ENCODE measurements at places on chromosomes 11 and 22.
A peak's percentile ranks its signal among the peaks of the same experiment; 100 is the strongest.

- no peak for DNase-seq
Observed at GRCh38 chr11:130531061-130531460, 82.6 kb downstream of the ADAMTS15 start.

GRCh38 chr11:21105196-21105917 lies 436.0 kb downstream of the NELL1 start:
- no peak for DNase-seq

- no peak for DNase-seq
Observed at GRCh38 chr11:86011175-86011574, 57.7 kb downstream of the PICALM start.

DNA sequence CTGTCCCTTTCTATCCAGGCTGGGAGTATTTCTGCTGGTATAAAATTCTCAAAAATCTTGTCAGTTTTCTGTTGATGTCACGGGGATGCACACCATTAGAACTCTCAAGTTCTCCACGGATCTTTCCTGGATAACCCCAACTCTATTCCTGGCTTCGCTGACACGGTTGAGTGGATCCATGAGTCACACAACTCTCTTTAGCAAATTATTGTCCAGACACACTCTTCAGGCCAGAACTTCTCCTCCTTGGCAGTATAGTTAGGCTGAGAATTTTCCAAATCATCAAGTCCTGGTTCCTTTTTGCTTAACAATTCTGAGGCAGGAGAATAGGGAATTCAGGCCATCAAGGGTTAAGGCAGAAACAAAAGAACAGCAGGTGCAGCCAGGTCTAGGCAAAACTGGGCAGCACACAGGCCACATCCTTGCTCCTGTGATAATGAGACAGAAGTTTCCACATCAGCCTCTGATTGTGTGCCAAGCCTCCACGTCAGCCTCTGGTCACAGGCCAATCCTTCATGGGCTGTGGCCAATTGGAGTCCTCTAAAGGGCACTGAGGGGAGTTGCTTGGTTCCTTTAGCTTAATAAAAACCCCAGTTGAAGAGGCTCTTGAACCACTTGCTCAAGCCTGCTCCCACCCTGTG lies 5.7 kb upstream of the ACAT1 start:
- DNase-seq, result peak; percentile 91

GRCh38 chr11:66951927-66952337 lies 6.3 kb downstream of the PC start:
- DNase-seq, result peak; percentile 62

DNA sequence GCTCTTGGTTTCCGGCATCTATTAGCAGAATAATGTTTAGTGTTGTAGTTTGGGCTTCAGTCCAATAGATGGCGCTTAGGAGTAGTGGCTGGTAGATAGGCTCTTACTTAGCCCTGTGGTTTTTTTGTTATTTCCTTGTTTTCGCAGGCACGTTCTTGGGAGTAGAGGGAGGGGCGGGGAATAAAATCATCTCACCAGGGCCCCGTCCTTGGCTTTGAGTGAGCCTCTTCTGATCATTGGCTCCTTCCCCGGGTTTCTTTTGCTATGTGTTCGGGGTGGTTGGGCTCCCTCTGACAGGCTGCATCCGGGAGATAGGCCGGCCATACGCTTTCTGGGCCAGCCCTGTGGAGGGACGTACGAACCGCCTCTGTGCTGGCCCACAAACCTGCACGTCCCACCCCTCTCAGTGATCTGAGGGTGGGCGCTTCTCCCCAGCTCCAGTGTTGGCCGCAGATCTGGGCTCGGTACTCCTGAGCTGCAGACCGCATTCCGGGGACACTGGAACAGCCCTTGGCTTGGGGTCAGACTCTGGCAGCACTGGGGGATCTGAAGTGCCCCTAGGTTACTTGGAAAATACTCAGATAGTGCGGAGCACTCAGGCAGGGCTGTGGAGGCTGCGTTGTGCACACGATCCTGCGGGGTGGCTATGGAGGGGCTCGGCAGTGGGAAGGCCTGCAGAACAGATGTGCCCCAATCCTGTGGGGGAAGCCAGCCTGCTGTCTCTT lies 217.0 kb downstream of the DYNC2H1 start:
- peak; percentile 44 for DNase-seq
